RCC 7860 (cell line): ENCODE measurements at places on chromosomes 16 and 17.

GRCh38 chr17:72120642-72121163 lies at the start of gene SOX9:
SOX9 (plus strand) TSS chr17:72121020; CDS start chr17:72121392, 372 bp downstream.
- peak; percentile 92 for DNase-seq

- no peak for DNase-seq
Observed at GRCh38 chr16:31111881-31112466, 3.8 kb downstream of the BCKDK start.

GRCh38 chr17:15453246-15453645 lies 14.2 kb downstream of the CDRT4 start:
- no peak for DNase-seq

DNA sequence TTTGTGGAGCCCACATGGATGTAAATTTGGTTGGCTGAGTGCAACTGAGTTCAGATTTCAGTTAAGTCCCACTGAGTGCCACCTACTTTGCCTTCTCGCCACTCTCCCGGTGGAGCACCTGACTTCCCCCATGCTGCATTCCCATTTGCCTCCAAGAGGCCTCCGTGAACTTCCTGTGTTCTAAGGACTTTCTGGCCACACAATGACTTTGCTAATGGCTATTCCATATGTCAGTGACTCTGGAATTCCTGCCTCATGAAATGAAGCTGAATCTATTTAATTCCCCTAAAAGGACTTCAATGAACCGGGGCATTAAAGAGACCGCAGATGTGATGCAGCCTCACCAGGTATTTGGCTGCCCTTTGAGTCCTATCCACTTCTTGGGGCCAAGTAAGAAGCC lies 29.9 kb downstream of the ABCC12 start:
- DNase-seq = peak; percentile 19

GRCh38 chr17:56678249-56679114 lies 85.0 kb downstream of the NOG start:
- no peak for DNase-seq

- DNase-seq = no peak
Observed at GRCh38 chr16:10318798-10319500, 66.9 kb upstream of the ATF7IP2 start.

DNA sequence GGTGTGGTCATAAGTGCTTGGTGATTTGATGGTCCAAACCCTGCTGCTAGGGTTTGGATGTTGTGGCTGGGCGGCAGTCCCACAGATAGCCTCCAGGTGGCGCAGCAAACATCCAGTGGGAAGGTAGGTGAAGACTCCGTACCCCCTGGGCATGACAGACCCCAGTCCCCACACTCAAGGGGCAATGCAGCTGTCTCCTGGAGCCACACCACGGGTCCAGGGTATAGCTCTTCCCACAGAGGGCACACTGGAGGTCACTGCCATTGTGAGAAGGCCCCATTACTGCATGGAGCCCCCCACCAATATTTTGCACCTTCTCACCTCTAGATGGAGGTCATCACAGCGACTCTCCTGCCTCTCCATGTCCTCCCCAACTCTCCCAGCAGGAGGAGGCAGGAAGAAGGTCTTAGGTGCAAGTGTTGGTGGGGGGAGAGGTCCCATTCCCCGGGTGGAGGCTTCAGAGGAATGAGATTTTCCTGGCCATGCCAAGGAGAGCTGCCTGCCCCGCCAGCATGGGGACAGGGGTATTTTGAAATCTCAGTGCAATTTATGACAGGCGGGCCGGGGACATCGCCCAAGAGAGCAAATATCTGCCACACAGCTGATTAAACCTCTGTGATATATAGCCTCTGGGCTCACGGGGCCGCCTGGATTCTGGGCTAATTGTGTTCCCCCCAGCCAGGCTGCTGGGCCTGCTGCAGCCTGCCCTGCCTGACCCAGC lies 17.1 kb upstream of the C17orf113 start:
- DNase-seq = peak; percentile 12

- no peak for DNase-seq
Observed at GRCh38 chr16:60091071-60091470, 1357.0 kb upstream of the GOT2 start.

DNA sequence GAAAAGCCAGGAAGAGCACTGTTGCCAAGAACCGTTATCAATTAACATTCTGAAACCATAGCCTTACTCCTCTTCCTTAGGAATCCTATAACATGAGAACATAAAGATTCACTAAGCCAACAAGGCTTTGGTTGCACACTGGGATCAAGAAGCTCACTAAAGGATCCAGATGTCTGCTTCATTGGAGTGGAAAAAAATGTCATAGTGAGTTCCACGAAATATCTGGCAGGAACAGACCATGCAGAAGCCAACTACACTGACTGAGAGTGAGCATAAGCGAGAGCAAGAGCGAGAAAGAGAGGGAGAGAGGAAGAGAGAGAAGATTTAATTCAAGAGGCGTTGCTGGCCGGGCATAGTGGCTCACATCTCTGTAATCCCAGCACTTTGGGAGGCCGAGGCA lies 13.4 kb upstream of the MEIOC start:
- no peak for DNase-seq

DNA sequence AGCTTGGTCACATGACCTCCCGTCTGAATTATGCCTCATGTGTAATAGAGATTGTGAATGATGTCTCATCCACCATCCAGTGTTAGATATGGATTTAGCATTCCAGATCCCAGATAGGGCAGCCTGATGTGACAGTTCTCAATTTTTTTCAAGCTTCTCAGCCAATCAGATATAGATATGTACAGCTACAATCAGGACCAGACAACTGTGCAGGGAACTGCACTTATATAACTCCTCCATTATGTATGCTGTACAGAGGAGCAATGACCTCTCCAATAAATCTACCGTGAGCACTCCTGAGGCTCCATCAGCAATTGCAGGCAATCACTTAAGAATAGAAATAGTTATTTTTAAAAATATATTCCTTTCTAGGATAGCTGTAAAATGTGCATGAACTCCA lies 722.8 kb upstream of the SOX9 start:
- DNase-seq = no peak
